Activated CD4-positive, alpha-beta T cell treated with anti-CD3 and anti-CD28 coated beads for 4 hours (primary cell): ENCODE measurements at places on chromosomes 16 and 17.

DNA sequence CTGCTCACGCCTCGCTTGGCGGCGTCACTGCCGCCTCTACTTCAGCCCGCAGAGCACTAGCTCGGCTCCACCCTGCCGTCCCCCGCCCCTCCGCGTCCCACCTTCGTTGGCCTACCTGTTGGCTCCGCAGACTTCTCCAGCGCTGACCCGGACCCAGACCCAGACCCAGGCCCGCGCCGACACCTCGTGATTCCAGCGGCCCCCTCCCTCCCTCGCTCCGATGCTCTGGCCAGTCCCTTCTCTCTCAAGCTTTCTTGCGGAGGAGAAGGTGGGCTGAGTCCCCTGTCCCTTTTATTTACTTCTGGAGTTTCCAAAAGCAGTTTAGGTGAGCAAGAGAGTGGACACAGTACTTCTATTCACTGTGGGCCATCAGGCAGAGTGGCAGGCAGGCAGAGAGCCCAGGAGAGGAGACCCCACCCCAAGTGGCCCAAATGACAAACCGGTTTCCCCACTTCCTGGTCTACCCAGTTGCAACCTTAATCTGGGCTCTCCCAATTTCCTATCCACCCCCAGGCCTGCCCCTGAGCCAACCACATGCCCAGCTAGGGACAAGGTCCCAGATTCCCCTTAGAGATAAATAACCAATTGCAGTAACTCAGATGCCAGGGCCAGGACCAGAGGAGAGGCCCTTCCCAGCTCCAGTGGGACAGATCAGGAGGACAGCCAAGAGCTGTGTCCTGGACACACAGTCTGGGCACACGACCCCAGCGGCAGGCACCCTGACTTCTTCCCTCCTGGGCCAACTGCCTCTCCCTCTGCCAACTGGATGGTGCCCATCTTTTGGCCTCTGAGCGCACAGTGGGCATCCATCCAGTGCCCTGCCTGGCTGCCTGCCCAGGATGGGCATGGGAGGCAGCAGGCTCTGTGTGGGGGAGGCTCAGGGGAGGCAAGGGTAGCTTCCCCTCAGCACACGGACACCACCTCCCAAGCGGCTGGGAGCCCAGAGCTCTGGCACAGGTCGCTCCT, 1.2 kb upstream of the SRCIN1 start:
- no peak for DNase-seq

DNA sequence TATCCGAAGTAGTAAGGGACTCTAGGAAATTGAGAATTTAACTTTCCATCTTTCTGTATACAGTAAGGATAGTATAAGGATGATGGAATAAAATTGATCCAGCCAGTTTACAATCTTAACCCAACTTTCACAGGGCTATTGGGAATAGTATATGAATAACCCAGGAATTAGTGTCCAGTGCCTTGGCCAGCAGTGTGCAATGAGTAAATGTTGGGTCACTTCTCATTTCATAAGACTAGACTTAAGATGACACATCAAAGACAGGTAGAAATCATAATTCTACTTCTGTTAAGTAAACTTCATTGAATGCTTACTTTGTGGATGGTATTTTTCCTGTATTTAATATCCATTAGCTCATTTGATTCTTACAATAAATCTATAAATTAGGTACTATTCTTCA, 949.6 kb upstream of the GOT2 start:
- no peak for DNase-seq

DNA sequence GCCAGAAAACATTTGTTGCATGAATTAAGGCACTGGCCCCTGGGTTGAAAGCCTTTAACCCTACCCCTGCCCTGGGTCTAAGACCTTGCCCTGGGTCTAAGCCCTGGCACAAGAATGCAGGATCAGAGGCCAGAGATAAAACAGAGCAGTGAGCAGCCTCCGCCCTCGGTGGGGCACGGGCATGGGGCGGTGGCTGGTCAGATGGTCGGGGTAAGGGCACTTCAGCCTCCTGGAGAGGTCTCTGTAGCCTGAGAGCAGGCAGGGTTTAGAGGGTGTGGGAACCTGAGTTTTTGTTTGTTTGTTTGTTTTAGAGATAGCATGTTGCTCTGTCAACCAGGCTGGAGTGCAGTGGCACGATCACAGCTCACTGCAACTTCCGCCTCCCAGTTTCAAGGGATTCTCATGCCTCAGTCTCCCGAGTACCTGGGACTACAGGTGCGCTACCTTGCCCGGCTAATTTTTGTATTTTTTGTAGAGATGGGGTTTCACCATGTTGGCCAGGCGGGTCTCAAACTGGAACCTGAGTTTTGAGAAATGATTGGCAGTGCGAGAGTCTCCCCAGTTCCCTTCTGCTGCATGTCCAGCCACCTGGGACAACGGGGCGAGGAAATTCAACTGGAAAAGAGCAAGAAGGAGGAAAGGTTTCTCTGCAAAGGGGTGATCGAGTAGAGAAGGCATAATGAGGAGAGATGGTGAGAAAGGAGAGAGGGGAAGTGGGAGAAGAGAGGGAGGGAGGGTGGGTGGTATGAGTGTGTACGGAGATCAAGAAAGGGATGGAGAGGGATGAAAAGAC, 27.7 kb downstream of the TNS4 start:
- DNase-seq, result no peak

GRCh38 chr17:66945147-66945835, 19.2 kb upstream of the CACNG4 start:
- no peak for DNase-seq

DNA sequence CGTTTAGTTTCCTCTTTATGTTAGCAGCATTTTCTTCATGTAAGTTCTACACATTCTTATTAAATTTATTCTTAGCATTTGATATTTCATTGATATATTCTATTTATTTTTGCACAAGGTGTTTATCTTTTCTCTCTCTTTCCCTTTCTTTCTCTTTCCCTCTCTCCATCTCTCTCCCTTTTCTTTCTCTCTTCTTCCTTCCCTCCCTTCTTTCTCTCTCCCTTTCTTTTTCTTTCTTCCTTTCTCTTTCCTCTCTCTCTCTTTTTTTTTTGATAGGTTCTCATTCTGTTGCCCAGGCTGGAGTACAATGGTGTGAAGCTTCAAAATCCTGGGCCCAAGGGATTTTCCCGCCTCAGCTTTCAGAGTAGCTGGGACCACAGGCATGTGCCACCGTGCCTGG, 176.4 kb downstream of the AXIN2 start:
- DNase-seq, result no peak

GRCh38 chr16:68183046-68183445, 52.9 kb downstream of the ESRP2 start:
- no peak for DNase-seq

GRCh38 chr16:79437764-79438751, 162.5 kb downstream of the MAF start:
- DNase-seq, result no peak

GRCh38 chr16:64440005-64440404, 681.9 kb downstream of the CDH11 start:
- DNase-seq, result no peak

DNA sequence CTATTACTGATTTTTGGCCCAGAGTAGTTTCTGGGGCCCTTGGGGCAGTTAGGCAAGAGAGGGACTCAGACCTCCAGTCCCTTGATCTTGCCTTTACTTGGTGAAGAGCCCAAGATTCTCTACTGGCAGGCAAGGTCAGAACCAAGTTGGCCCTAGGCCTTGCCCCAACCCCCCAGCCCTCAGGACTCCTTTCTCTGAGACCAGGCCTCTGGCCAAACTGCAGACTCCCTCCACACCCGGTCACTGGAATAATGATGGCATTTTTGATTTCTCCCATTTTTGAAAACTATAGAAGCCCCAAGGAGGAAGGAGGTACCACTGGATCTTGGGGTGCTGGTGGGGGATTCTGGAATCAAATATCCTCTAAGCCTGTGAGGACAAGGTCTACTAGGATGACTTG, 18.0 kb upstream of the HOXB9 start:
- no peak for DNase-seq
